ENCODE measurements at places on chromosomes 4 and X. TPM values are rescaled to one million over a fixed set of nuclear protein-coding genes. Genes with fewer than 3 reads are reported as not detected.

GRCh38 chr4:173534434-173534833 lies 4.4 kb upstream of the HAND2 start:
- H3K36me3 ChIP-seq: no peaks in the 10 kb centered on the region
- no peak for DNase-seq
- no peak overlapping the region for H3K27ac ChIP-seq

DNA sequence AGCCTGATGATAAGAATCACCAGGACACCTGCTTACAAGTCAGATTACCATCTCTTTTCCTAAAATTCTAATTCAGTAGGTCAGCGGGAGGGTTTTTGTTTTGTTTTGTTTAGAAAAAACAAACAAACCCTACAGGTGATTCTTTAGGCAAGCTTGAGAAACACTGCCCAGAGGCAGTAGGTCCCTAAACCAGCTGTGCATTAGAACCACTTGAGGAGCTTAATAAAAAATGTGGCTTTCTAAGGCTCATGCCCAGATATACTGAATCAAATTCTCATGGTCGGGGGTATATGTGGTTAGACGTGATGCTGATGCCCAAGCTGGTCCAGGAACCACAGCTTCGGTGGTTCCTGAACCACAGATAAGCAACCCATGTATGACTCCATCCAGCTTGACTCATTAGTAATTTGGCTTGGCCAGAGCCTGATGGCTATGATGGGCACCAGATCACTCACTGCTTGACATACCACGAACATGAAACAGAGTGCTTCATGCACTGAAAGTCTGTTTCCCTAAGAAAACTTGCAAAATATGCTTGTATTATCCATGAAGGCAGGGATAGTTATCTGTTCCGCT lies 338.1 kb upstream of the F9 start:
- no peak overlapping the region for H3K27ac ChIP-seq
- no peak overlapping the region for H3K4me3 ChIP-seq
- no peak for DNase-seq
- peaks cover 1% of the 10 kb centered on the region for H3K27me3 ChIP-seq
- H3K4me1 ChIP-seq: peaks cover 14% of the 10 kb centered on the region
- H3K36me3 ChIP-seq: no peaks in the 10 kb centered on the region

GRCh38 chr4:515251-515650 lies 16.2 kb downstream of the PIGG start:
- no peak overlapping the region for H3K27ac ChIP-seq
- H3K27me3 ChIP-seq: peaks cover 2% of the 10 kb centered on the region
- peaks cover 3% of the 10 kb centered on the region for H3K4me1 ChIP-seq
- no peak overlapping the region for H3K4me3 ChIP-seq
- no peak for DNase-seq

DNA sequence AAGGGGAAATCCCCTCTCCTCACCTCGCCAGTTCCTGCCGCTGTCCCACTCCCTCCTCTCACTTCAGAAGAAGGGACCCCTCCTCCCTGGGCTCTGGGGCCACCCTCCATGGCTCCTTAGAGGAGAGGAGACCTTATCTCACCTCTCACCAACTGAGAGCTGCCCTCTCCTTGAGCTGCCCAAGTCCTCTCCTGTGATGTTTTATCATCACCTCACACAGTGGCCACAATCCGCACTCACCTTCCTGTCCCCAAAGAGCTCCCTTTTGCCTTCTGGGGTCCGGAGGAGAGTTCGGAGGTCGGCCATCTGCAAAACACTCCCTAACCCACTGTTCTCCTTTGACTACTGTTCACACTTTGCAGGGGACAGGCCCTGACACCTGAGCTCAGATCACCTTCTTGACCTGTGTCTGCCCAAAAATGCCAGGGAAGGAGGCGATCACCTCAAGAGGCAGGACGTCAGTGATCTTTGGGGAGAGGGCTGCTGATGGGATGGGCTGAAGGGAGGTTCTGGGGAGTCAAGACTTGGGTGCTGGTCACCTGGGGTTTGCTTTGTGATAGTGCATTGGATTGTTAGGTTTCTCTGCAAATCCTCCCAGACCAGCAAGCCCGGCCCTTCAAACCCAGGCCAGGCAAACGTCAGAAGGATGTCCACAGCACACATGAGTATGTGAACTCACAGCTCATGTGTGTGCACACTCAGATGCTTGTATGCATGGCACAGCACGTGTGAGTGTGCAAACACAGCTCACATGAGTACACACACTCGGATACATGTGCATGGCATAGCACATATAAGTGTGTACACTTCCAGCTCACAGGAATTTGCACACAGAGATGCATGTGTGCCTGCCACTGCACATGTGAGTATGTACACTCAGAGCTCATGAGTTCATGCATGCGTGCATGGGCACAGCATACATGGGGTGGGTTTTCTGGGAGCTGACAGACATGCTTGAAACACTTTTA lies 41.8 kb downstream of the HTRA3 start:
- no peaks in the 10 kb centered on the region for H3K36me3 ChIP-seq
- no peak for DNase-seq
- no peak overlapping the region for H3K4me3 ChIP-seq

- peaks cover 3% of the 10 kb centered on the region for H3K27me3 ChIP-seq
- no peak overlapping the region for H3K4me3 ChIP-seq
- no peak for DNase-seq
- no peaks in the 10 kb centered on the region for H3K4me1 ChIP-seq
These were observed 7.9 kb downstream of the FRMD7 start for GRCh38 chrX:132119821-132120515.

GRCh38 chrX:130523460-130524394 lies 121.9 kb downstream of the RBMX2 start:
- H3K27ac ChIP-seq: no peak overlapping the region
- no peak overlapping the region for H3K4me3 ChIP-seq
- no peaks in the 10 kb centered on the region for H3K27me3 ChIP-seq
- no peaks in the 10 kb centered on the region for H3K4me1 ChIP-seq

- no peak overlapping the region for H3K27ac ChIP-seq
- no peaks in the 10 kb centered on the region for H3K4me1 ChIP-seq
- no peaks in the 10 kb centered on the region for H3K27me3 ChIP-seq
These were observed 250.4 kb downstream of the MAGEB5 start for GRCh38 chrX:26466387-26466786.

GRCh38 chr4:82866706-82867385 lies 24.1 kb downstream of the SEC31A start:
- H3K27me3 ChIP-seq: no peaks in the 10 kb centered on the region
- no peak for DNase-seq
- peak overlapping the region; percentile 47 for H3K4me3 ChIP-seq
- peak overlapping the region; percentile 92 for H3K27ac ChIP-seq
- H3K36me3 ChIP-seq: peaks cover 43% of the 10 kb centered on the region
- H3K4me1 ChIP-seq: peaks cover 22% of the 10 kb centered on the region

Gene HSFX1
- total RNA-seq: 5.5 TPM

Gene COL4A6
- total RNA-seq: 10.5 TPM

Gene XG
- total RNA-seq: 0.18 TPM

Gene MID1
- total RNA-seq: 61.8 TPM
